Parietal lobe (tissue), 2 donors: ENCODE measurements at places on chromosomes 7 and 10. TPM values are rescaled to one million over a fixed set of nuclear protein-coding genes. Genes with fewer than 3 reads are reported as not detected.

Gene TMEM196
- total RNA-seq, result 12.8 TPM

Gene SMNDC1
- total RNA-seq, result 15.7 TPM

Gene DPYSL4
- total RNA-seq, result 69.5 TPM

Gene FBH1
- 82.3 TPM for total RNA-seq

Gene LFNG
- 12.8 TPM for total RNA-seq

Gene CYP3A4
- not detected for total RNA-seq

Gene ETV1
- 68.2 TPM for total RNA-seq

Gene GIMAP2
- 1.9 TPM for total RNA-seq

Gene OR2A42
- total RNA-seq, result under 0.01 TPM

Gene CPEB3
- total RNA-seq, result 23.2 TPM

Gene STK31
- total RNA-seq, result 6.6 TPM

Gene PPP1R17
- total RNA-seq, result 5.0 TPM

Gene LIPN
- total RNA-seq, result not detected

Gene NODAL
- total RNA-seq, result 3.1 TPM
